ENCODE measurements at places on chromosomes 11 and 22.

DNA sequence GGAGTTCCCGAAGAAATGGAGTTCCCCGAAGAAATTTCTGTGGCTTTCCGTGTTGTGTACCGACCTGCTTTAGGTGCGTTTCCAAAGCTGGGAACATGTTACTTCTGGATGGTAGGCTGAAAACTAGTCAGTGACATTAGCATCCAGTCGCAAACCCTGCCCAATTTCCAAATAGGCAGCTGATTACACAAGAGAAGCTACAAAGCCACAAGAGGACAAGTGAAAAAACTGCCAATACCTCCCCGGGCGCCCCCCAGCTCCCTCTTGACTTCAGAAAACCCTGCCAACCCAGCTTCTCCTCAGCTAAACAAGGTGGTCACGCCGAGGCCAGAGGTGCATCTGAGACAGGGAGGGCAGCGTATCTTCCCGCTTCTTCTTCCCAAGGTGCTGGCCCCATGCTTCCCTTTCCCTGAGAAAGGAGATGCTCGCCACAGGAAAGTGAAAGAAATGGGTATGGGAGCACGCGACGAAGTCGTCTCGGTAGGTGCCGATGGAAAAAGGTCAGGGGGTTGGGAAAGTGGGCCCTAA, 551 bp downstream of the AGBL2 start:
- DNase-seq = peak; percentile 8

DNA sequence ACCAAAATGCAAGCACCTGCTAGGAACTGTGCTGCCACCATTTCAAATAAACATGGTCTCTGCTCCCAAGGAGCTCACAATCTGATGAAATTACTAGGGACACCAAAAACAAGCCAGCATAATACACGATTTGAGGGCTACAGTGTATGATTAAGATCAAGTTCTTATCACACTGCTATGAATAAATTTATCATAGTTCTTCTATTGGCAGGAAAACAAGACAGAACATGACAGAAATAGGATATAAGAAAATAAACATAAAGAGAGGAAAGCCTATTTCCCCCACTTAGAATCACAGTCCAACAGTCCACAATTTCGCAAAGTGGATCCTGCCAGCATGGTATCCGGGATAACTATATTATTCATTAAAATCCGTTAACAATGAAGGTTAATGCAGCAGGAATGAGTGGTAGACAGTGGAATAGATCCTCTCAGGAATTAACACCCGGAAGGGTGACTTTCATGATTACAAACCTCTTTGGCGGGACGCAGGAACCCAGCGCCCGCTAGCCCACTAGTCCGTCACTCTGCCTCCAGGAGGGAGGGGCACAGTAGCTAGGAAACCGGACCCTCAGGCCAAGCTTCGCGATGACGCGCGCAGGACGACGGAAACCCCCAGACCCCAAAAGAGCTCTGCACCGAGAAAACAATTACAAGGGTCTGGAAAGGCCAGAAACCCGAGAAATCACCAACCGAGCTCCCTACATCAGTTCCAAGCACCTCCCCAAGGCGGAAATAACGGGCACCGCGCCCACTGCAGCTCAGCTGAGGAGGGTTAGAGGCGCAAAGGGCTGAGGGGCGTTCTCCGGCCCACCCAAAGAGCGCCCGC, 607 bp downstream of the CCDC82 start:
- peak; percentile 4 for DNase-seq

DNA sequence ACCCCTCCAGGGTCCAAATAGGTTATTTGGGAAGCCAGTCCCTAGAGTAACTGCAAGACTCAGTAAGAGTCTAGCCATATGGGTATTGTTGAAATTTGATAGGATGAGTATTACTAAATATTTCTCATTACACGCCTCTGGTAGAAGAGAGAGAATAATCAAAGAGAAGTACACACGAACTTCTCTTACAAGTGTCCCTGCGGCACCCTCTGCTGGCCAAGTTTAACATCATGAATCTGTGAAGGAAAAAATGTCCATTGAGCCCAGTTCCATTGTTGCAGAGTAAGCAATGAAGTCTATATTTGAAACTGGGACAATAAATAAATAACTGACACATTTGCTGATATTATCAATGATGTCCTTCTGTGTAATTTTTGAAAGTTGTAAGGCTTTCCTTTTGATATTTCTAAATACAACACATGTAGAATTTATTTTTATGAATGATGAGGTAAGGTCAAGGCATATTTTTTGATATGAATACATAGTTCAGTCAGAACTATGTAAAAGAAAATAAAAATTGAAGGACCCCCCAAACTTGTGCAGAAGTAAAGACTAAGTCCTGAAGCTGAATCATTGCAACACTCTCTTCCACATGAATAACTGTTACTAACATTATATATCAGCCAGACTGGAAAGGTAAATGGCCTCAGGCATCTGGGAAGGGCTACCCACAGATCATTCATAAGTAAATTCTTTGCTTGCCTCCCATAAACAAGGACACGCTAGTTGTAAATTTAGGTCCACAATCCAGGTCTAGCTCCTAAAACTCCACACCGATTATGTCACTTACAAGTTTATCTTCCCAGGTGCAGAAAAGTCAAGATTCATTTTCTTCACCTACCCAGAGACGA, 10.0 kb downstream of the OR51L1 start:
- no peak for DNase-seq

- DNase-seq = peak; percentile 9
Measured at GRCh38 chr11:12599408-12600143, 74.6 kb upstream of the TEAD1 start.

GRCh38 chr22:30921108-30921507, 47.5 kb downstream of the MORC2 start:
- no peak for DNase-seq

- DNase-seq = no peak
Measured at GRCh38 chr11:66861038-66861773, 4.3 kb downstream of the LRFN4 start.

GRCh38 chr11:65187971-65188461, 6.3 kb downstream of the CAPN1 start:
- DNase-seq = no peak

GRCh38 chr22:27317096-27317495, 484.5 kb downstream of the MN1 start:
- DNase-seq = no peak

DNA sequence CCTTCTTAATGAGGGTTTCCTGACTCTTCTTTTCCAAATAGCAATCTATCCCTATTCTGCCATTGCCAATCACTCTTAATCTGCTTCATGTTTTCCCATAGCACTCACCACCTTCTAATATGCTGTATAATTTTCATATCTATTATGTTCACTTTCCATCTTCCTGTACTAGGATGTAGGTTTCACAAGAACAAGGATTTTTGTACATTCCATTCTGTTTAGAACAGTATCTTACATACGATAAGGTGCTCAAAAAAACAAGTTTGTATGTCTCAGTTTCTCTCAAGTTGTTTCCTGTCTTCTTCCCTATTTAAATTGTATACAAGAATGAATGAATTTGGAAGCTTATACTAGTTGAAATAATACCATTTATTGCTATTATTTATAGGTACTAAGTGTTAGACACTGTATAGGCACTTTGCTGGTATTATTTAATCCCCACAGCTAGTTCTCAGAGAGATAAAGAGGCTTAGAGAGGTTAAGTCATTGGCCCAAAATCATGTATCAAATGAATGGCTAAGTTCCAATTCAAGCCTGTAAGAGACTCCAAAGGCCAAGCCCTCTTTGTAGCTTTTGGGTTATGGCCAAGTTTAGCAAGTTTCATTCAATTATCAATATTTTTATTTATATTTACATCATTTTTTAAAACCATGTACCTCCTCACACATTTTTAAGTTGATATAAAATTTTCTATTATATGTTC, 134.7 kb downstream of the PAX6 start:
- no peak for DNase-seq

GRCh38 chr11:33476945-33477606, 219.9 kb downstream of the HIPK3 start:
- no peak for DNase-seq

DNA sequence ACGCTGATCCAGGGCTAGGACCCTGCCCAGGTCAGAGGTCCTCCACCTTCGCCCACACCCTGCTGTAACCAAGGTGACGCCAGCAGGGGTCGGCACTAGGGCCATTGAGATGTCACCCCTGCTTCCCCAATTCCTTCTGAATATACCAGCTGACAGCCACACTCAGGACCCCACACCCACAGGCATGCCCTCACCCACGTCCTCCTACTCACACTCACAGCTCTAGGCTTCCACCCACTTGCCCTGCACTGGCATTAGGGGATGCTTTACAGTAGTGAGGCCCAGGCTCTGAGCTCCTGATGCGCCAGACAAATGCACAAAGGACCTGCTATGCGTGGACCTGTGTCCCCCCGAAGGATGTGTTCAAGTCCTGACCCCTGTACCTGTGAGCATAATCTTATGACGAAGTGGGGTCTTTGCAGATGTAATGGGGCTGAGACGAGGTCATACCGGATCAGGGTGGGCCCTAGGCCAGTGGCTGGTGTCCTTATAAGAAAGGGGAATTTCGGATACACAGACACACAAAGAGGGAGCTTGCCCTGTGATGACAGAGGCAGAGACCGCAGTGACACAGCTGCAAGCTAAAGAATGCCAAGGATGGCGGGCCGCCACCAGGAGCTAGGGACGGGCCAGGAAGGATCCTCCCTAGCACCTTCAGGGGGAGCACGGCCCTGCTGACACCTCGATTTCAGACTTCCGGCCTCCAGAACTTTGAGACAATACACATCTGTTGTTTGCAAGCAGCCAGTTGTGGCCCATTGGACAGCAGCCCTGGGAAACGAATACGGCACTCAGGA, 11.2 kb downstream of the WNT11 start:
- no peak for DNase-seq

GRCh38 chr11:96366024-96366423, 23.0 kb upstream of the MAML2 start:
- no peak for DNase-seq

GRCh38 chr22:21929253-21929652, 23.4 kb downstream of the PPM1F start:
- no peak for DNase-seq

DNA sequence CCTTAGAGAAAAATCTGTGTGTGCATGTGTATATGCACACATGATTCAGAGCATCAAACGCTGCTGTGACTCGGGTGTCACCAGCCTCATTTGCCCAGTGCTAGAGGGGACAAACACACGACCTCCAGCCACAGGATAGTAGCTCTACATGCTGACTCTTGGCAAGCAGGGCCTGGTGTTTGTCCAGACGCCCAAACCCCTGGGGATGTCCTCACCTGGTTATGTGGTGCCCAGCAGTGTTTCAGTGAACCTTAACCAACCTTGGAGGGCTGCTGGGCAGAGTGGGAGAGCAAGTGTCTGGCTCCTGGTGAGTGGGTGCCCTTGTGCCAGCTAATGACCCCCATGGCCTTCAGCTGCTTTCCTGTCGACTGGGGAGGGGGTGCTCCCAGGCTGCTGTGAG, 26.7 kb downstream of the IGLL1 start:
- DNase-seq = no peak

DNA sequence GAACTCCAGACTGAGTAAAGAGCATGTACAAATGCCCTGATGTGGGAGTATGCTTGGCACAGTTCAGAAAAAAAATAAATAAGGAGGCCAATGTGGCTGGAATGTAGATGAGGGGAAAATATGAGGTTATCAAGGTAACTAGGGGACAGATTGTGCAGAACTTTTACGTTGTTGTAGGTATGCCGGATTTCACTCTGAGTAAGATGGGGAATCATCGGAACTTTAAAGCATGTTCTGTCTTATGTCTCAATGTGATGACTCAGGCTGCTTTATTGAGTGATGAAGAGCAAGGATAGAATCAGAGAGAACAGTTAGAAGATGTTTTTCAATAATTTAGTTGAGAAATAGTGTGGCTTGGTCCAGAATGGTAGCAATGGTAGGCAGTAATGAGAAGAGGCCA, 130.4 kb downstream of the C11orf87 start:
- no peak for DNase-seq

DNA sequence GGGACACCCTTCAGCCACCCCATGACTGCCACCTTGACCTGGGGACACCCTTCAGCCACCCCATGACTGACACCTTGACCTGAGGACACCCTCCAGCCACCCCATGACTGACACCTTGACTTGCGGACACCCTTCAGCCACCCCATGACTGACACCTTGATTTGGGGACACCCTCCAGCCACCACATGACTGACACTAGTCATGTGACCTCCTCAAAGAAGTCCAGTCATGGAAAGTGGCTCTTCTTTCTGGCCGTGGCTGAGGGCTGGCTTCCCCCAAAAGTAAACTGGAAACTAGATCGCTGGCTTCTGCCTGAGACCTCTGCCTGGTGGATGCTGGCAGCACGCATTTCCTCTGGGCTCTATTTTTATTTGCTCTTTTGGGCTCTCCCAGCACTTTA, 28.4 kb downstream of the ARFGAP2 start:
- no peak for DNase-seq

- no peak for DNase-seq
Measured at GRCh38 chr11:109641549-109641948, 219.6 kb downstream of the C11orf87 start.

DNA sequence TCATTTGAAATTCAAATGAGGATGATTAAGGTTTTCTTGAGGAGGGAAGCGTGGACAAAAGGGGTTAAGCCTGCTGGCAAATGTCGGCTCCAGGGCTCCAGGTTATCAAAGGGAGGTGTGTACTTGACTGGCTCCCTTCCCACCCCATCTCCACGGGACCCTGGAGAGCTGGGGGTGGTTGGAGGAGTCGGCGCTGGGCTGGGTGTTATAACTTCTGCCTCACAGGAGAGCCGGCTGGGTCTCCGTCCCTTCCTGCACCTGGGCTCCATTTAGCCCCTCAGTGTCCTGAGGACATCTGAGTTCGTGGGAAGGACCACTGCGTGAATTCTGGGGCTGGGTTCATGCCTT, 15.6 kb downstream of the POU2F3 start:
- DNase-seq = no peak

DNA sequence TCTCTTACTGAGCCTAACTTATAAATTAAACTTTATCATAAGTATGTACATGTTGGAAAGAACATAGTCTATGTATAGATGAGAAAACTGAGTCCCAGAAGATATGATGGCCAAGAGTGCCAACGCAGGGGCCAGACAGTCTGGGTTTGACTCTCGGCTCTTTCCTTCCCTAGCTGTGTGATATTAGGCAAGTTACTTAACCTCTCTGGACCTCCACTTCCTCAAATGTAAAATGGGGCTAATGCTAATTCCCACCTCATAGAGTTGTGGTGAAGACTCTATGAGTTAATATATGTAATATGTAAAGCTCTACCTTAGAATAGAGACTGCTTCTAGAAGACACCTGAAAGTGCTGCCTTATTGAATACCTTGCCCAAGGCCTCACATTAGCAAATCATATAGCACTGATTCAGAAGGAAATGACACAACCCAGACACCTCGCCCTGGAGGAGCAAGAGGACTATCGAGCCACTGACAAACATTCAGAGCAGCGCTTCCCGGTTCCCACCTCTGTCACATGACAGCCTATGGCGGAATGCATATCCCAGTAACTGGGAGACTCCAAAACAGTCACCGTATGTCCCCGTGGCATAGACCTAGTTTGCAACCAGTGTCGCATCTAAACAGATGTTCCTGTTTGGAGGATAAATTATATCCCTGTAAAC, 11.3 kb upstream of the CCDC86 start:
- no peak for DNase-seq

GRCh38 chr11:95143106-95143681, 53.5 kb downstream of the ENDOD1 start:
- DNase-seq = no peak

- no peak for DNase-seq
Measured at GRCh38 chr22:35116817-35117216, 50.9 kb downstream of the ISX start.

Data from GM19239 (cell line).